ENCODE measurements at places on chromosomes 4 and X. TPM values are rescaled to one million over a fixed set of nuclear protein-coding genes. Genes with fewer than 3 reads are reported as not detected.

The DUX4 gene
- not detected for total RNA-seq

DNA sequence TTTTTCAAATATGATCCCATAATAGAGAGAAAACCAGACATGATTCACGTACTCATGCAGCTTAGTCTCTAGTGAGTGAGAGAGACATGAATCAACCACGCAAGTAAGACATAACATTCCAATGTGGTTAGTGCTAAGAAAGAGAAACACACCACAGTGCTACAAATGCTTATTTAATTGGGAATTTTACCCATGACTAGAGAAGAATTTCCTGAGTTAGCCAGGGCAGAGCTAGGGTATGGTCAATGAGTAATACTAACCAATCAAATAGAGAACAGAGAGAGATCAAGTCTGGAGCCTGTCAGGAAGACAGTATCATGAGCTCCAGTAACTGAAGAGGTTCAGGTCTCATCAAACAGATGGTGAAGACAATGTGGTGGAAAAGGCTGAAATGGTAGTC, 495.2 kb downstream of the PDGFC start:
- H3K4me1 ChIP-seq = no peaks in the 10 kb centered on the region
- no peak overlapping the region for H3K27ac ChIP-seq
- no peaks in the 10 kb centered on the region for H3K27me3 ChIP-seq
- no peaks in the 10 kb centered on the region for H3K36me3 ChIP-seq

DNA sequence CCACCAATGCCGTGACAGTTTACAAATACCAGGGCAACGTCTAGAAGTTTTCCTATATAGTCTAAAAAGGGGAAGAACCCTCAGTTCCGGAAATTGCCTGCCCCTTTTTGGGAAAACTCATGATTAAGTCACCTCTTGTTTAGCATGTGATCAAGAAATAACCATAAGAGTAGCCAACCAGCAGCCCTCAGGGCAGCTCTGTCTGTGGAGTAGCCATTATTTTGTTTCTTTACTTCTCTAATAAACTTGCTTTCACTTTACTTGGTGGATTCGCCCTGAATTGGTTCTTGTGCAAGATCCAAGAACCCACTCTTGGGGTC, 20.0 kb upstream of the HOPX start:
- no peaks in the 10 kb centered on the region for H3K27me3 ChIP-seq
- H3K36me3 ChIP-seq = no peaks in the 10 kb centered on the region
- H3K4me1 ChIP-seq = no peaks in the 10 kb centered on the region
- no peak for DNase-seq
- no peak overlapping the region for H3K27ac ChIP-seq
- no peak overlapping the region for H3K4me3 ChIP-seq

The S100P gene
- total RNA-seq = 4.1 TPM

DNA sequence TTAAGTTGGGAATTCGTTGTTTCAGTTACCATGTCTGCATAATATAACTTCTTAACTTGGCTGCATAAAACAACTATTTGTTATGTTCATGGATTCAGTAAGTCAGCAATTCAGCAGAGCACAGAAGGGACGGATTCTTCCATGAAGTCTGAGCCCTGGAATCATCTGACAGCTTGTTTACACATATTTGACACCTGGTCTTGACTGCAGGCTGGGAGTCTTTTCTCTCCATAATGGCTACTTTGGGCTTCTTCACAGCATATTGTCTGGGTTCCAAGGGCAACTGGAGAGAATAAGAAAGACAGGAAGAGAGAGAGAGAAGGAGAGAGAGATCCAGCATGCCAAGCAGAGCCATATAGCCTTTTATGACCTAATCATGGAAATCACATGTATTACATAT, 23.1 kb downstream of the CENPC start:
- DNase-seq = no peak
- peaks cover 23% of the 10 kb centered on the region for H3K36me3 ChIP-seq

DNA sequence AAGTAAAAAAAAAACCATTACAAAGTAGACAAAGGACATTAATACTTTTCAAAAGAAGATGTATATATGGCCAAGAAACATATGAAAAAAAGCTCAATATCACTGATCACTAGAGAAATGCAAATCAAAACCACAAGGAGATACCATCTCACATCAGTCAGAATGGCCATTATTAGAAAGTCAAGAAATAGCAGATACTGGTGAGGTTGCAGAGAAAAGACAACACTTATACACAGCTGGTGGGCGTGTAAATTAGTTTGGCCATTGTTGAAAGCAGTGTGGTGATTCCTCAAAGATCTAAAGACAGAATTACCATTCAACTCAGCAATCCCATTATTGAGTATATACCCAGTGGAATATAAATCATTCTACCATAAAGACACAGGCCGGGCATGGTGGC, 39.3 kb downstream of the TASL start:
- H3K27ac ChIP-seq = no peak overlapping the region
- DNase-seq = no peak
- H3K36me3 ChIP-seq = no peaks in the 10 kb centered on the region
- no peaks in the 10 kb centered on the region for H3K4me1 ChIP-seq
- H3K27me3 ChIP-seq = no peaks in the 10 kb centered on the region
- H3K4me3 ChIP-seq = no peak overlapping the region

DNA sequence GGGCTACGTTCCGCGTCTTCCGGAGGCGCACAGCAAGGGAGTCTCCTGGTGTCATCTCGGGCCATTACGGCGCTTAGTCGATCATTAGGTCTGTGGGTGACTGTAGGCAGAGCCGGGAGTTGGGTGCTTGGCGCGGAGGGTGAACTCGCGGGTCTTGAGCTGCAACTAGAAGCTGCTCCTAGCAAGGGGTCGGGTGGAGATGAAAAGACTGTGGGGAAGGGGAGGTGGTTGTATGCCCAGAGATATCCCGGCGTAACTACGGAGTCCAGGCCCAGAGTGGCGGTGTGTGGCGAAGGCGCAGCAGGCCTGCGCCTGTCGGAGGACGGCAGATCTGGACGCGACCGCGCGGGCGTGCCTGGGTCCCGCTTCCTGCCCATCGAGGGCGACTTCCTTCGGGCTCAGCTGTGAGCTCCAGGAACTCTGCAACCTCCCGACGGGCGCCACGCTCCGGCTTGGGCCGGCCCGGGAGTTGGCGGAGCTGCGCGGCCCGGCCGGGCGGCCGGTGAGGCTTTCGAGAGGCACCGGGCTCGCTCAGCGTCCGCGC, 2.7 kb upstream of the NKX3-2 start:
- no peaks in the 10 kb centered on the region for H3K36me3 ChIP-seq
- H3K27ac ChIP-seq = no peak overlapping the region
- H3K27me3 ChIP-seq = peaks cover 86% of the 10 kb centered on the region
- peaks cover 7% of the 10 kb centered on the region for H3K4me1 ChIP-seq

The YIPF7 gene
- 1.3 TPM for total RNA-seq

DNA sequence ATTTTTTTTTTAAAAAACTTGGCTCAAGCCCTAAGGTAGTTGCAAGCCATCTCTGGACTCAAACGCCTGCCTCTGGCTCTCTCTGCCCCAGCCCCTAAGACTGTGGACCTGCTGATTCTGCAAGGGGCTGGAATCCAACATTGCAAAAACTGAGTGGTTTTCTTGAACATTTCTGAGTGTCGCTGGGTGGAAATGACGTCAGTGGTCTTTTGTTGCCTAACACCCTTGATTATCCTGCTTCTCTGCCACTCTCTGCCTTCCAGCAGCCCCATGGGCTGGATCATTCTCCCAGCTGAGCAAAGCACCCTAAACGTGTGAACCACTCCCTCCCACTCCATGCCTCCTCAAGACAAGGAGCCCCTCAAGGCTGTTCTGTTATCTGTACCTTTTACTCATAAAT, 16.6 kb downstream of the BST1 start:
- no peak for DNase-seq
- H3K27me3 ChIP-seq = no peaks in the 10 kb centered on the region
- no peak overlapping the region for H3K4me3 ChIP-seq
- H3K4me1 ChIP-seq = no peaks in the 10 kb centered on the region
- H3K36me3 ChIP-seq = peaks cover 7% of the 10 kb centered on the region

The ADH1B gene
- total RNA-seq = 17.9 TPM

The HTRA3 gene
- total RNA-seq = 55.0 TPM

- H3K36me3 ChIP-seq = no peaks in the 10 kb centered on the region
- H3K4me3 ChIP-seq = no peak overlapping the region
- no peaks in the 10 kb centered on the region for H3K4me1 ChIP-seq
- DNase-seq = no peak
- no peak overlapping the region for H3K27ac ChIP-seq
- H3K27me3 ChIP-seq = no peaks in the 10 kb centered on the region
Observed at GRCh38 chr4:48030470-48030869, 13.9 kb downstream of the NIPAL1 start.

DNA sequence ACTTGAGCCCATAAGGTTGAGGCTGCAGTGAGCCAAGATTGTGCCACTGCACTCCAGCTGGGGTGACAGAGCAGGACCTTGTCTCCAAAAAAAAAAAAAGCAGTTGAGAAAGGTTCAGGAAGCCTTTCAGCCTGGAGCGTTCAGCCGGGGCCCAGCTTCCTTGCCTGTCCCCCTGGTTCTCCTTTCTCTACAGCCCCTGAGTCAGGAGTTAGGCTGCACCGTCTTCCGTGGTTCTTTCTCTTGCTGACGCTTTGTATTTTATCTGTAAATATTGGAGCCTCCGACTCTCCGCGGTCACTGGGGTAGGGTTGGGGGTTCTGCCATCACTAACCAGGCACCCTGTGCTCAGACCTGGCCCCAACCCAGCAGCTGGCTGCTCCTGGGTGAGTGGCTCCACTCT, 13.8 kb upstream of the UVSSA start:
- H3K4me1 ChIP-seq = no peaks in the 10 kb centered on the region
- no peak overlapping the region for H3K27ac ChIP-seq
- H3K4me3 ChIP-seq = no peak overlapping the region
- H3K27me3 ChIP-seq = no peaks in the 10 kb centered on the region

- H3K27me3 ChIP-seq = no peaks in the 10 kb centered on the region
- H3K36me3 ChIP-seq = no peaks in the 10 kb centered on the region
- H3K4me3 ChIP-seq = no peak overlapping the region
Observed at GRCh38 chr4:100289946-100290345, 99.7 kb upstream of the DDIT4L start.

The LDB2 gene
- total RNA-seq = 17.6 TPM

DNA sequence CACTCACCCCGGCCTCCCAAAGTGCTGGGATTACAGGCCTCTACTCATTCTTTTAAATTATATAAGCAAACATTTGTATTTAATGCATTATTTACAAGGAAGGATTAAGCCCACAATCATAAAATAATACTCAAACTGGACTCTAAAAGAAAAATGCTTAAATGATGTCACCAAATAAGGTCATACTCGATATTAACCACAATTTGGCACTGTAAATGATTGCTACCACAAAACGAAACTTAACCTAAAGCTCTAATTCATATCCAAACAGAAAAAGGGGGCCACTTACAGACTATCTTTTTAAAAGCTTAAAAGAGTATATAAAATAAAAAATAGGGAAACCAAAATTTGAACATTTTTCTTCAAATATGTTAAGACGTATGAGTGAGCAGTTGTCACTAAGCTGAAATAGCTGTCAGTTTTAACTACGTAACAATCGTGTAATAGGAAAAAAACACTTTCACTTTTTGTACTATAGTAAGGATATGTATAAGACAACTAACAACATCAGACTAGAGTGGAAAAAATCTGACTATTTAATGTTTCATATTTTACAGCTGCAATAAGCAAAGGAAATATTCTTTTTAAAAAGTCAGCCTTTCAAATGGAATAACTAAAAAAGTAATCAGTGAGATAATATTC, 108.2 kb upstream of the GPR34 start:
- H3K27me3 ChIP-seq = peaks cover 16% of the 10 kb centered on the region
- H3K4me1 ChIP-seq = no peaks in the 10 kb centered on the region
- no peak overlapping the region for H3K4me3 ChIP-seq
- H3K27ac ChIP-seq = no peak overlapping the region

GRCh38 chr4:189206953-189207352, 733.7 kb upstream of the FRG1 start:
- peaks cover 6% of the 10 kb centered on the region for H3K4me1 ChIP-seq
- H3K4me3 ChIP-seq = no peak overlapping the region
- no peaks in the 10 kb centered on the region for H3K36me3 ChIP-seq
- no peaks in the 10 kb centered on the region for H3K27me3 ChIP-seq
- peak; percentile 28 for DNase-seq

DNA sequence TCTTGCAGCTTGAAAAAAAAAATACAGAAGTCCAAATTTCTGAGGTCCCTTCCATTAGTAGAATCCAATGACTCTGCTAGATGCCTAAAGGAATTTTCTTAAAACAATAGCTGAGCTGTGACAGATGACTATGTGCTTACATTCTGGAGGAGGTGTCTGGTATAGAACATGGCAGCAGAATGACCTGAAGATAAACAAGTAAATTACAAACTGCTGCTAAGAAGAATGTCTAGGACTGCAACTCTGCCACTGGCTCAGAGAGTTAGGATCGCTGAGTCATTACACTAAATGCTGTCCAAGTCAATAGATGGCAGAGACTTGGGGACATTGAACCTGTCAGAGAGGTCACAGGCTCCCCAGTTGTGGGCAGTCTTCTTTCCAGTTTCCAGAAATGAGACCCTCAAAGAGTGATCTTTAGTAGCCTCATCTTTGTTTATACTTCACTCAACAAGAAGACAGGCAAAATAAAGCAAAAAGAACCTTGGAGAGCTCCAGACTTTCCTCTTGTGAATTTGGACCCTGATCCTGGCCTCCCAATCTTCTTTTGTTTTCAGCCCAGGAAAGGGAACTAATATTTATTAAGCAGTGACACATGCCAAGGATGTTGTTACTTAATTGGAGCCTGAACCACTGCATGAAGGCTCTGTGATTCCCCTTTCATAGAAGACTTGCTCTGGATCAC, 56.4 kb upstream of the SCML1 start:
- H3K27ac ChIP-seq = no peak overlapping the region
- no peaks in the 10 kb centered on the region for H3K27me3 ChIP-seq
- DNase-seq = no peak
- H3K4me1 ChIP-seq = no peaks in the 10 kb centered on the region

The KLHL34 gene
- total RNA-seq = 4.2 TPM

The DMRTC1 gene
- not detected for total RNA-seq

The GABRQ gene
- not detected for total RNA-seq

DNA sequence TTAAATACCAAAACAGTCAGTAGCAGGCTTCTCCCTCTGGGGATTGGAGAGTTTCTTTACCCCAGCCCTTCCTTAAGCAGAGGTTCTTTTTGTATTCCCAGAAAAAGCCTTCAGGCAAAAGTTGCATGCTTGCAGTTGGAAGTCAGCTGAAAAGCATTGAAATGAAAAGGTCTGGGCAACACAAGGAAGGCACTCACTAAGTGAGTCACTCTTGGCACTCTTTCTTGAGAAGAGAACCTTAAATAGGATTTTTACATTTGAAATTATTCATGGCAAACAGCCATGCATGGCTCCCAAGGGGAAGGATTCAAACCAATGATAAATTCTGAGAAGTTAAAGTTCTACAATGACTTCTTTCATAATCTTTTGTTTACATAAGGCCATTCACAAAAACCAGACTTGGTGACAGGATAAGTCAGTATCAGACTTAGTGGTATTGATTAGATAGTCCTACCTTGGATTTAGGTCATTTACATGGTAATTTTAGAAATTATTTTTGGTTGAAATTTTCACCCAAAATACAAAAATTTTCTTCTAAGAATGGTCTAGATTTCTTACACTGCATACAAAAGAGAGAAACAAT, 2068.9 kb downstream of the PCDH7 start:
- H3K4me3 ChIP-seq = no peak overlapping the region
- H3K27me3 ChIP-seq = no peaks in the 10 kb centered on the region
- no peaks in the 10 kb centered on the region for H3K36me3 ChIP-seq
- no peak overlapping the region for H3K27ac ChIP-seq

All from heart left ventricle (tissue), 16 donors.